ENCODE measurements at places on chromosomes 13 and 19. TPM values are rescaled to one million over a fixed set of nuclear protein-coding genes. Genes with fewer than 3 reads are reported as not detected.
A peak's percentile ranks its signal among the peaks of the same experiment; 100 is the strongest.

DKKL1 gene
- total RNA-seq = 0.41 TPM

USHBP1 gene
- 1.2 TPM for total RNA-seq

CEBPA gene
- total RNA-seq = 11.1 TPM

CEACAM6 gene
- total RNA-seq = 8.1 TPM

HSH2D gene
- total RNA-seq = 2.8 TPM

PALM gene
- 5.7 TPM for total RNA-seq

SIRT2 gene
- 16.2 TPM for total RNA-seq

JAK3 gene
- total RNA-seq = 1.1 TPM

ZNF77 gene
- 1.5 TPM for total RNA-seq

SIAH3 gene
- total RNA-seq = not detected

GRCh38 chr13:25901460-25902376 lies 150.1 kb downstream of the SHISA2 start:
- no peaks in the 10 kb centered on the region for H3K27me3 ChIP-seq
- no peak overlapping the region for H3K27ac ChIP-seq

GRCh38 chr19:47389150-47389556 lies 30.2 kb downstream of the MEIS3 start:
- no peaks in the 10 kb centered on the region for H3K4me1 ChIP-seq
- H3K27me3 ChIP-seq = no peaks in the 10 kb centered on the region
- H3K27ac ChIP-seq = peak overlapping the region; percentile 12
- H3K4me3 ChIP-seq = no peak overlapping the region

- no peaks in the 10 kb centered on the region for H3K36me3 ChIP-seq
- no peaks in the 10 kb centered on the region for H3K27me3 ChIP-seq
- peak; percentile 65 for DNase-seq
- H3K4me1 ChIP-seq = no peaks in the 10 kb centered on the region
- no peak overlapping the region for H3K27ac ChIP-seq
Observed at GRCh38 chr19:16041299-16041990, 34.9 kb upstream of the TPM4 start.

DNA sequence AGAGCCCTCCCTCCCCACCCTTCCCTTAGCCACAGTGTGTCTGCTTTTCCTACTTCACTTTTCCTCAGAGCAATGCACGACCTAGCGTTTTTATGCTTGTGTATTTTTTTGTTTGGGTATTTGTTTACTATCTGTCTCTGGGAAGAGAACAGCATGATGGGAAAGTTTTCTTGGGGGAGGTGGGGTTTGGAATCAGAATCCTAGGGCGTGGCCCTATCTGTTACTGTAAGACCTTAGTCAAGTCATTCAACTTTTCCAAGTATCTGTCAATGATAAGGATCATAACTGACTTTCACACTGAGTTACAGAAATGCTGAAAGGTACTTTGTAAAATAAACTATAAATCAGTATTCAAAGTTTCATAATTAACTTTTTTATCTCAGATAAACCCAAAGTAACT lies 146.3 kb upstream of the WASF3 start:
- no peak for DNase-seq
- H3K36me3 ChIP-seq = no peaks in the 10 kb centered on the region
- H3K27me3 ChIP-seq = no peaks in the 10 kb centered on the region
- H3K4me3 ChIP-seq = no peak overlapping the region
- no peak overlapping the region for H3K27ac ChIP-seq

GRCh38 chr19:55080121-55080967 lies 4.7 kb downstream of the EPS8L1 start:
- H3K27me3 ChIP-seq = no peaks in the 10 kb centered on the region
- DNase-seq = peak; percentile 84
- no peak overlapping the region for H3K4me3 ChIP-seq
- H3K36me3 ChIP-seq = no peaks in the 10 kb centered on the region
- no peak overlapping the region for H3K27ac ChIP-seq
- H3K4me1 ChIP-seq = no peaks in the 10 kb centered on the region

DNA sequence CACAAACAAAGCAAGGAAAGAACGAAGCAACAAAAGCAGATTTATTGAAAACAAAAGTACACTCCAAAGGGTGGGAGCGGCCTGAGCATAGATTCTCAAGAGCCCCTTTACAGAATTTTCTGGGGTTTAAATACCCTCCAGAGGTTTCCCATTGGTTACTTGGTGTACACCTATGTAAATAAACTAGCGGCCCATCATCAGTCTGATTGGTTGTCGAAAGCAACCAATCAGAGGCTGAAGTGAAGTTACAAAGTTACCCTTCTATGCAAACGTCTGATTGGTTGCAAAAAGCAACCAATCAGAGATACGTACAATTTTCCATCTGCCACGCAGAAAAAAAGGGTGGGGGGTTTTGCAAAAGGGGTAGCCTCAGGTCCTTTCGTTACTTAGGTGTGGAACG lies 96.3 kb upstream of the UBAC2 start:
- no peak overlapping the region for H3K27ac ChIP-seq
- no peak overlapping the region for H3K4me3 ChIP-seq
- H3K4me1 ChIP-seq = no peaks in the 10 kb centered on the region
- no peaks in the 10 kb centered on the region for H3K36me3 ChIP-seq
- no peak for DNase-seq
- H3K27me3 ChIP-seq = no peaks in the 10 kb centered on the region

DNA sequence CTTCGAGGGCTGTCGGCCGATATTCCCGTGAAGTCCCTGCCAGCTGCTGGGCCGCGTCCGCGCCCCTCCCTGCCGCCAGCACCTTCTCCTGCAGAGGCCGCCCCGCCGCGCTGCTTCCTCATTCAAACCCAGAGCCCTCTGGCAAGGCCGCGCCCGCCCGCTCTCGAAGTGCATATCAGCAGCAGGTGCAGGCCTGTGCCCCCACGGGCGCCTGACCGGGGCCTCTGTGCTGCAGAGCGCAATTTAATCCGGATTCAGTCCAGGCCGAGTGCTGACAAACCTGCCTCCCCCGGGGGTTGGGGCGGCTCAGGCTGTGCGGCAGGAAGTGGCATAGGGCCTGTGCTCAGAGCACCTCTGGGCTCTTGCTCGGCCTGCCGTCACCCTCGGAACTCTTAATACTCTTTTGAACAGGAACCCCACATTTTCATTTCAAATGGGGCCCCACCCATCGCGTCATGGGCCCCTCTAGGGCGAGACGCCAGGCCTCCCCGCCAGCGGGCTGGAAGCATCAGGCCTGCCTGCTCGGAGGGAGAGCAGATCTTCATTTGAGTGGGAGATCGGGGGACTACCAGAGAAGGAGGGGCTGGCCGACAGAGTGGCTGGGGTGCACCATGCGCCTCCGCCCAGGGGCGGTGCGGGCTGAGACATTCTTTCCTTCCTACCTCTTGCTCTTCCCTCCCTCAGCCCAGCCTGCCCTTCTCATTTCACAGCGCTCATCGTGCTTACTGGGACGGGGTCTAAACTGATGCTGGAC lies 125.7 kb downstream of the TNFRSF19 start:
- H3K4me3 ChIP-seq = no peak overlapping the region
- DNase-seq = no peak
- no peaks in the 10 kb centered on the region for H3K27me3 ChIP-seq

- peak within 1 kb of the TSS; percentile 79 for H3K4me3 ChIP-seq
- no peaks in the 10 kb centered on the region for H3K36me3 ChIP-seq
- peak; percentile 70 for DNase-seq
Observed at GRCh38 chr13:30307194-30307970, at the start of gene KATNAL1. Gene KATNAL1 (minus strand): TSS chr13:30307551. CDS start chr13:30283777, 23,774 bp downstream.

- no peaks in the 10 kb centered on the region for H3K36me3 ChIP-seq
- H3K27ac ChIP-seq = no peak overlapping the region
- no peak overlapping the region for H3K4me3 ChIP-seq
- no peaks in the 10 kb centered on the region for H3K27me3 ChIP-seq
- no peaks in the 10 kb centered on the region for H3K4me1 ChIP-seq
Observed at GRCh38 chr13:29746148-29746677, 104.2 kb downstream of the UBL3 start.

- DNase-seq = no peak
- H3K27me3 ChIP-seq = no peaks in the 10 kb centered on the region
- H3K4me1 ChIP-seq = no peaks in the 10 kb centered on the region
- no peak overlapping the region for H3K27ac ChIP-seq
- H3K36me3 ChIP-seq = no peaks in the 10 kb centered on the region
Observed at GRCh38 chr13:57045826-57046546, 94.7 kb upstream of the PRR20A start.

- H3K4me3 ChIP-seq = no peak overlapping the region
- no peaks in the 10 kb centered on the region for H3K36me3 ChIP-seq
- no peak for DNase-seq
- H3K27me3 ChIP-seq = no peaks in the 10 kb centered on the region
- H3K4me1 ChIP-seq = no peaks in the 10 kb centered on the region
Observed at GRCh38 chr19:482186-483041, 13.9 kb upstream of the MADCAM1 start.

- no peak overlapping the region for H3K4me3 ChIP-seq
- H3K27ac ChIP-seq = no peak overlapping the region
- DNase-seq = no peak
- no peaks in the 10 kb centered on the region for H3K27me3 ChIP-seq
- no peaks in the 10 kb centered on the region for H3K4me1 ChIP-seq
Observed at GRCh38 chr13:28485551-28485950, 9.4 kb downstream of the FLT1 start.

- no peak overlapping the region for H3K4me3 ChIP-seq
- no peak overlapping the region for H3K27ac ChIP-seq
- H3K36me3 ChIP-seq = no peaks in the 10 kb centered on the region
- DNase-seq = no peak
- no peaks in the 10 kb centered on the region for H3K27me3 ChIP-seq
Observed at GRCh38 chr13:112183532-112184090, 116.7 kb downstream of the SOX1 start.

DNA sequence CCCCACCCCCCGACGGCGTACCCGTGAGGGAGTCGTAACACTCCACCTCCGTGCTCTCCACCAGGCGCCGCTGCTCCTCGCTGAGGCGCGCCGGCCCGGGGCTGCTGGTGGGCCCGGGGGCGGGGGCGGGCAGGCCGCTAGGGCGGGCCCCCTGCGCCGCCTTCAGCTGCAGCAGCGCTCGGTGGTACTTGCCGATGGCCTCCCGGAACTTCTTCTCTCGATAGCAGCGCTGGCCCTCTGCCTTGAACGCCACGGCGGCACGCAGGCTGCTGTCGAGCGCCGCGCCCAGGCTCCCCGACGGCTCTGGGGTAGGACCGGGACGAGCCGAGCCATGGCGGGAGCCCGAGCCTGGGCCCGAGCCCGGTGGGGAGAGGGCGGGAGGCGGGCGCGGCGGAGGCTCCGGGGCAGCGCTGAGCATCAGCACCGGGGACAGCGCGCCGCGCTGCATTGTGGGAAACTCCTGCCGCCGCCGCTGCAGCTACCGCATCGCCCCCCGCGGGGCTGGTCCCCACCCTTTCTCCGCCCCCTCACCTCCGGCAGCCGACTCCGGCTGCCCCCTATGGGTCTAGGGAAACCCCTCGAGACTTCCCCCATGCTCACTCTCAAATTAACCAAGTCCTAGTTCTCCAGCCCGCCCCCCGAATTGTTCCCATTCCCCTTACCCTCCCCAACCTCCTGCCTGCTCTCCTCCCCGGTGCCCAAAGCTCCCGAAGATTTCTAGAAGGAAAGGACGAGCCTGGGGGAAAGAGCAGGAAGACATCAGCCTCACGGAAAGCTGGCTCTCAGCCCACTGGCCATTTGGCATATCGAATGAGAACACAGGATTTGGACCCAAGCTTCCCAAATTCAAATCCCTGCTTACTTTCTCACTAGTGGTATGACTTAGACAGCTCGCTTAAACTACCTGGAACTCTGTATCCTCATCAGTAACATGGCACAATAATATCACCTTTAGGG lies at the start of gene TTC9B:
Gene TTC9B (minus strand): TSS at position 451 of the 957 bp plus-strand sequence. CDS start 3 bp downstream, at position 448.
- no peaks in the 10 kb centered on the region for H3K27me3 ChIP-seq
- H3K36me3 ChIP-seq = no peaks in the 10 kb centered on the region
- DNase-seq = peak; percentile 75
- H3K4me3 ChIP-seq = no peak within 1 kb of the TSS

GRCh38 chr13:45899406-45899805 lies 47.9 kb upstream of the SIAH3 start:
- H3K4me1 ChIP-seq = no peaks in the 10 kb centered on the region
- H3K36me3 ChIP-seq = no peaks in the 10 kb centered on the region
- DNase-seq = no peak
- H3K4me3 ChIP-seq = no peak overlapping the region
- H3K27me3 ChIP-seq = no peaks in the 10 kb centered on the region

GRCh38 chr19:48382286-48382685 lies 9.1 kb downstream of the KDELR1 start:
- no peak overlapping the region for H3K27ac ChIP-seq
- no peaks in the 10 kb centered on the region for H3K4me1 ChIP-seq
- H3K4me3 ChIP-seq = no peak overlapping the region
- H3K36me3 ChIP-seq = peaks cover 40% of the 10 kb centered on the region
- no peaks in the 10 kb centered on the region for H3K27me3 ChIP-seq

DNA sequence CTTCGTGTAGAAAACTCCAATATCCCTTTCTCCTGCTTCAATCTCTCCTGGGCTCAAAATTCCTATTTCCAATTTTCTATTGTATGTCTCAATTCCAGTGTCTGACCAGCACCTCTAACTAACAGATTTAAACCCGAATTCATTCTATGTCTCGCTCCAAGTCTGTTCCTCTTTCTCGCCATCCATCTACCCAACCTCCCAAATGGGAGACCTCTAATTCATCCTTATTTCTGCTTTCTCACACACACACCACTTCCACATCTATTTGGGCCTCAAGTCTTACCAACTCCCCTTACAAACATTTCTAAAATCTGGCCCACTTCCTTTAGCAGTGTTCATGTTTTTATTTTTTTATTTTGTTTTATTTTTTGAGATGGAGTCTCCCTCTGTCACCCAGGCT lies 53.3 kb downstream of the MBD3L2B start:
- no peak for DNase-seq
- H3K27me3 ChIP-seq = no peaks in the 10 kb centered on the region
- no peak overlapping the region for H3K27ac ChIP-seq
- H3K36me3 ChIP-seq = no peaks in the 10 kb centered on the region

- DNase-seq = no peak
- no peak overlapping the region for H3K27ac ChIP-seq
- H3K36me3 ChIP-seq = no peaks in the 10 kb centered on the region
- H3K27me3 ChIP-seq = no peaks in the 10 kb centered on the region
Observed at GRCh38 chr13:73519396-73520116, 460.8 kb downstream of the KLF5 start.

- H3K27ac ChIP-seq = no peak overlapping the region
- no peaks in the 10 kb centered on the region for H3K36me3 ChIP-seq
- H3K4me3 ChIP-seq = no peak overlapping the region
- no peak for DNase-seq
- H3K27me3 ChIP-seq = no peaks in the 10 kb centered on the region
- no peaks in the 10 kb centered on the region for H3K4me1 ChIP-seq
Observed at GRCh38 chr13:79973533-79973963, 367.4 kb downstream of the SPRY2 start.
